Type B pancreatic cell (in vitro differentiated cells): ENCODE measurements at places on chromosomes 16 and 17. TPM values are rescaled to one million over a fixed set of nuclear protein-coding genes. Genes with fewer than 3 reads are reported as not detected.

The TBC1D3E gene
- not detected in 2 replicates for total RNA-seq

The GOSR1 gene
- 53.2 and 61.6 TPM in 2 replicates for total RNA-seq

DNA sequence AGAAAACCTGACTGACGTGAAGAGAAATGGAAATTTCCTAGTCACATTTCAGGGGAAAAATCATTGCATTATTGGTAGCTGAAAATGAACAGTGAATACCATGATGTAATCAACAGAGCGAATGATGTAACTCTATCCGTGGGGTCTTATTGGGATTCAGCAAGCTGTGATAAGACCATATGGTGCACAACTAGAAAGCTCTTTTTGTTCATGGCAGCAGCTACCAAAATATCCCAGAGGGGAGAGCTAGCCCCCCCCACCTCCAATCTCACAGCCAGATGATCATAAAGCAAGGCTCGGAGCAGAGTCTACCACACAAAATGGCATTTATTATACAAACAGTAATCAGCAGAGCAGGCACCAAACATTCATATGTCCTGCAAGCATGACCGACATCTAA lies 22.2 kb upstream of the DNAH17 start:
- H3K4me1 ChIP-seq = peaks cover 19% of the 10 kb centered on the region
- no peak overlapping the region for H3K27ac ChIP-seq
- DNase-seq = no peak
- no peak overlapping the region for H3K4me3 ChIP-seq

The CDH13 gene
- total RNA-seq = 3.1 and 46.4 TPM in 2 replicates

The TRAPPC2L gene
- 80.4 and 91.4 TPM in 2 replicates for total RNA-seq

The CDH11 gene
- 34.5 and 287 TPM in 2 replicates for total RNA-seq

- H3K36me3 ChIP-seq = peaks cover 20% of the 10 kb centered on the region
- H3K4me3 ChIP-seq = no peak overlapping the region
- peaks cover under 1% of the 10 kb centered on the region for H3K4me1 ChIP-seq
- H3K27me3 ChIP-seq = no peaks in the 10 kb centered on the region
- no peak overlapping the region for H3K27ac ChIP-seq
- DNase-seq = no peak
Observed at GRCh38 chr17:80811181-80812105, 180.2 kb upstream of the CHMP6 start.
